Activated naive CD4-positive, alpha-beta T cell treated with anti-CD3 and anti-CD28 coated beads, Interleukin-2, amount 50 U/mL, for 72 hours (primary cell): ENCODE measurements at places on chromosomes 11 and 22. TPM values are rescaled to one million over a fixed set of nuclear protein-coding genes. Genes with fewer than 3 reads are reported as not detected.

LAYN gene
- total RNA-seq = 8.6 TPM

POU2AF1 gene
- 11.0 TPM for total RNA-seq

DEFB131B gene
- total RNA-seq = not detected

OR51T1 gene
- not detected for total RNA-seq

SPTBN2 gene
- total RNA-seq = 1.8 TPM

ZDHHC13 gene
- 28.3 TPM for total RNA-seq

ZNF280B gene
- 2.8 TPM for total RNA-seq

RHBDD3 gene
- total RNA-seq = 19.6 TPM

OR2AG1 gene
- not detected for total RNA-seq

CCDC116 gene
- 0.54 TPM for total RNA-seq

MS4A15 gene
- total RNA-seq = not detected

CD59 gene
- total RNA-seq = 61.7 TPM

DDTL gene
- 2.8 TPM for total RNA-seq

OR4C3 gene
- total RNA-seq = not detected

TRPC6 gene
- total RNA-seq = not detected

C11orf52 gene
- not detected for total RNA-seq

MS4A7 gene
- total RNA-seq = not detected

SLC22A6 gene
- total RNA-seq = not detected

TSPAN32 gene
- 7.6 TPM for total RNA-seq

KCNA4 gene
- not detected for total RNA-seq

A4GALT gene
- total RNA-seq = 0.16 TPM

RIC3 gene
- 19.7 TPM for total RNA-seq

IGSF9B gene
- total RNA-seq = 119 TPM

SEPTIN3 gene
- 4.2 TPM for total RNA-seq

TREH gene
- not detected for total RNA-seq

PTPRCAP gene
- 65.2 TPM for total RNA-seq

LDLRAD3 gene
- total RNA-seq = 0.82 TPM

FERMT3 gene
- 193 TPM for total RNA-seq

OR56A1 gene
- 0.04 TPM for total RNA-seq

SCUBE1 gene
- total RNA-seq = 0.39 TPM

OSM gene
- total RNA-seq = 40.4 TPM

RAG2 gene
- not detected for total RNA-seq

CYP2D6 gene
- total RNA-seq = 4.8 TPM

C11orf65 gene
- total RNA-seq = 0.66 TPM

PC gene
- total RNA-seq = 11.5 TPM

C11orf87 gene
- not detected for total RNA-seq

YWHAH gene
- total RNA-seq = 143 TPM

TRPM5 gene
- not detected for total RNA-seq

UNC93B1 gene
- 7.7 TPM for total RNA-seq

HBG2 gene
- total RNA-seq = 0.41 TPM

CD3G gene
- total RNA-seq = 123 TPM

OR8K5 gene
- total RNA-seq = not detected

GLYATL2 gene
- not detected for total RNA-seq

USP47 gene
- 39.7 TPM for total RNA-seq

OR6A2 gene
- total RNA-seq = 0.09 TPM

GALR3 gene
- not detected for total RNA-seq

GRAP2 gene
- 54.6 TPM for total RNA-seq

HBG1 gene
- total RNA-seq = not detected

SLC7A4 gene
- not detected for total RNA-seq

CD3D gene
- total RNA-seq = 341 TPM

KCNJ5 gene
- not detected for total RNA-seq

PAK1 gene
- 43.2 TPM for total RNA-seq

ST3GAL4 gene
- 10.5 TPM for total RNA-seq

PRG2 gene
- total RNA-seq = 2.4 TPM

KRTAP5-8 gene
- not detected for total RNA-seq

FHIP1B gene
- total RNA-seq = 16.7 TPM

NRIP3 gene
- 2.3 TPM for total RNA-seq

CATSPER1 gene
- total RNA-seq = not detected
